ENCODE measurements at places on chromosomes 7 and 10. TPM values are rescaled to one million over a fixed set of nuclear protein-coding genes. Genes with fewer than 3 reads are reported as not detected.

The TMEM106B gene
- total RNA-seq: 49.3 TPM

GRCh38 chr7:2680792-2681490 lies 7.1 kb upstream of the AMZ1 start:
- no peak for DNase-seq

DNA sequence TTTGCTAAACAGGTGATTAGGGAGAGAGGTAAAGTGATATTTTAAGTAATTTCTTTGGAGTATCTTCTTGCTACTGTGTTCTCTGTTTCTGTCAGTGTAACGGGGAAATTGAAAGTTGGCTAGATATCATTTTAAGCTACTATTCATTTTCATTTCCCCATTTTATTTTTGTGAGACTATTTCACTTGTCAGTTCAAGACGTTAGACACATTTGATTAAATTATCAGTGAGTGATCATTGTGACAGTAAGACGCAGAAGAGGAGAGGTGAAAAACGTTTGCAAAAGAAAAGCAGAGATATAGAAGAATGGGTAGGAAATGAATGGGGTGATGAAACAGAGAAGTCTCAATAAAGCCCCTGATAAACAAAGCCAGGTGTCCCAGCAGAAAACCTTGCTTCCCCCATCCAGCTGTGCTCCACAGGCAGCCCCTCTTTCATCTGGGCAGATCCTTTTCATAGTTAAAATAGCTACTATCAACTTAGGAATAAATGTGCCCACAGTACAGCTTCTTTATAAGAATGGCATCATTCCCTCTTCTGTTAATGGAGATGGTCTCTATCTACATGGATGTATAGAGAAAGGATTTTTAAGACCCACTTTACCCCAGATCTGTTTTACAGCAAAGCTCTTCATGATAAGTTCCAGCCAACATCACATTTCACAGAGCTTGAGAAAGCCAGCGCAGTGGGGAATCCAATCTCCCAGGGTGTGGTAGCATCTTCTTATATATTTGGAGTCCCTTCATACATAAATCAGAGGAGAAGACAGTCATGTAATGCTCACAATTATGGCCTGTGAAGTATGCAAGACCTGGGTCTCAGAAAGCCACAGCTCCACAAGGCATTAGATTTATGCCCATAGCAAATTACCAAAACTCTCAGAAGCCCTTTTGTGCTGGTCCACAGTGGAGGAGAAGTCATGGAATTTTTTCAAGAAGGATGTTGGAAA lies 138.1 kb upstream of the ITGB1 start:
- DNase-seq: no peak

DNA sequence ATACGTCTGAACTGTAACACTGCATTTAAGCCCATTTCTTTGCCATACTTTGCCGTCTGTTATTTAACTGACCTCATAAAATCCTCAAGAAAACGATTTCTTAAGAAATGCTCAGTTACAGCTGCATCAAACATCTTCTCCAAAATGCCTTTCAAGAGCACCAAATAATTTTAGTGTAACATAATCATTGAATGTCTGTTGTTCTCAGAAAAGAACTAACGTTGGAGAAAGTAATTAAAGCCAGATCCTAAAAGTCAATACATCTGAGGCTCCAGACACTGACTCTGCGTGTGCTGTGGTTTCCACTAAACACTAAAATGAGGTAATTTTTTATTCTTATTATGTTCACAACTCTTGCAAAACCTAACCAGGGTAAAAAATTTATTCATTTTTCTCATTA lies 63.7 kb upstream of the LRRC17 start:
- DNase-seq: no peak
